ENCODE measurements at places on chromosomes 5 and 9. TPM values are rescaled to one million over a fixed set of nuclear protein-coding genes. Genes with fewer than 3 reads are reported as not detected.

DNA sequence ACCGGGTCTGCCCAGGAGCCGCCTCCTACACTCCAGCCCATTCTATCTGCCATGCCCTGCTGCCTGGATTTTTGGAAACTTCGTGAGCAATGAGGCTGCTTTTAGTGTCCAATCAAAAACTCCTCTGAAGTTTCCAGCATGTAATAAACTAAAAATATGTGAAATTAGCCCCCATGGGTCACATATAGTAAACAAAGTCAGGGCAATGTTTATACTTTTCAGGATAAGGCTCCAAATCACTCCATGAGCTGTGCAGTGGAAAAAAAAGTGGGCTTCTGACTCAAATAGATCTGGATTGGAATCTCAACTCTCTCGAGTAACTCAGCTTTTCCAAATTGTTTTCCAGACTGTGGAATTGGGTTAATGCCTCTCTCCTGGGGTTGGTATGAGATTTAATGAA lies 68.2 kb downstream of the PIK3R1 start:
- DNase-seq: no peak

GRCh38 chr9:93315118-93315517 lies 131.2 kb downstream of the WNK2 start:
- DNase-seq: no peak

GRCh38 chr5:151597749-151598148 lies 6.6 kb upstream of the FAT2 start:
- DNase-seq: no peak

- DNase-seq: no peak
These were observed 725.0 kb downstream of the TLE1 start for GRCh38 chr9:80964374-80964773.

- DNase-seq: no peak
These were observed 20.8 kb downstream of the B4GALT1 start for GRCh38 chr9:33146298-33146697.

DNA sequence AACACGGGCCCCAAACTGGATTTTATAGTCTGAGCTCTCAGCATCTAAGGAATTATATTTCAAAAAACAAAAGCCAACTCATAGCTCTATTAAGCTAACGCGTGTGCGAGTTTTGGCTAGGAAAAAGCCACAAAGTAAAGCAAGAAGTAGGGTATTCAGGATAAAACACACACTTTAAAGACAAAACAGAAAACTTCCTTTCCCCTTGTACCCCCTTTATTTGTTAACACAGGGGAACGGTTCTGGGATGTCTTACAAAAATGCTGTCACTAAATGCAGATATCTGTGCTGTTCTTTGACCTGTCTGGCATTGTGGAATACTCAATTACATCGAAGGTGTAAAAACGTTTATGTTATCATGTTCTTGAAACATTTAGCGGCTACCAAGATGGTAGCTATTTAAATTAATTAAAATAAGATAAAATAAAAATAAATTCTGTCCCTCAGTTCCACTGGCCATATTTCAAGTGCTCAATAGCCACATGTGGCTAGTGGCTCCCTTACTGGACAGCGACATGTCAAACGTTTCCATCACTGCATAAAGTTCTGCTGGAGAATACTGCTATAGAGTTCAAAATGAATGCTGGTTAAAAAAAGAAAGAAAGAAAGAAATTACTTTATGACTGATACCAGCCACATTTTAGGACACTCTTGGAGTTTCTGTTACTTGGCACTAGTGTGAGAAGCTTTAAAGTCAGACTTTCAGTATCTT lies 7.2 kb upstream of the MEF2C start:
- no peak for DNase-seq

DNA sequence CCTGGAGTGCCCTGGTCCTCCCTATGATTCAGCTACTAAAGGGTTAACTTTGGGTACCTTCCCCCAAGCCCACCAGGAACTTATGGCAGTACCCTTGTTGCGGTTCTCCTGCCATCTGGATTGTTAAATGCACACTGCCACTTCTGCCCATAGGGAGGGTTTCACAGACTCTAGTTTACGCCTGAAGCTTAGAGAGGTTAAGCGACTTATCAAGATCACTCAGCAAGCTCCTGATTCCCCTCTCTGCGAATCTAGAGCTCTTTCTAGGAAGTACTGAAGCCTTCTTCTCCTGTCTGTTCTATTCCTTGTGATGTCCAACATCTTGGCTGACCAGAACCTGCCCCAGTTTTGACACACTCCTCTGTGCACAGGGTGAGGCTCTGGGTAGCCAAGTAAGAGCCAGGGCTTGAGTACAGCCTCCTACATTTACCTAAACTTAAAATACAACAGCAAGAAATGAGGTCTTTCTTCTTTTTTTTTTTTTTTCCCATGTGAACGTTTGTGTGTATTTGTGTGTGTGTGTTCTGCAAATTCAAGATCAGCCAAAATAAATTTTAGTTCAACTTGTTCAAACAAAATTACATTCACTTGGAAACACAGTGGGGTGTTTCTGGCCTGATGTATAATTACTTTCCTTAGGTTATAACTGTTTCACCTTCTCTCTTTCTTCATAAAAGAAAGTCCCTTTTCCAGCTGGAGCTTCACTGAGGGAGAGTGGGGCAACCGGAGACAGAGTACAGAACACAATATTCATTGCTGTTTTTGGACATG lies 28.7 kb upstream of the KLF4 start:
- DNase-seq: no peak

- no peak for DNase-seq
These were observed 6.6 kb downstream of the C1QTNF2 start for GRCh38 chr5:160363660-160364395.

DNA sequence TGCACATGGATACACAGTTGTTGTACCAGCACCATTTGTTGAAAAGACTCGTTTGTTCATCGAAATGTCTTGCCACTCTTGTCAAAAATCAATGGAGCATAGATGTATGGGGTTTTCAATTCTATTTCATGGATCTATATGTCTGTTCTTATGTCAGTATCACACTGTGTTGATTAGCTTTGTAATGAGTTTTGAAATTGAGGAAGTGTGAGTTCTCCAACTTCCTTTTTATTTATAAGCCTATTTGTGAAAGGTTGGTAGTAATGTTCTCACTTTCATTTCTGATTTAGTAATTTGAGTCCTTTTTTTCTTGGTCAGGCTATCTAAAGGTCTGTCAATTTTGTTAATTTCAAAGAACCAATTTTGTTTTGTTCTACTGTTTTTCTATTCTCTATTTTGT lies 26.1 kb downstream of the ZNF510 start:
- no peak for DNase-seq

- DNase-seq: peak; percentile 85
These were observed at the start of gene AK1 for GRCh38 chr9:127877566-127877998. Gene AK1 (minus strand): TSS chr9:127877675. CDS start chr9:127874617, 3,058 bp downstream.

DNA sequence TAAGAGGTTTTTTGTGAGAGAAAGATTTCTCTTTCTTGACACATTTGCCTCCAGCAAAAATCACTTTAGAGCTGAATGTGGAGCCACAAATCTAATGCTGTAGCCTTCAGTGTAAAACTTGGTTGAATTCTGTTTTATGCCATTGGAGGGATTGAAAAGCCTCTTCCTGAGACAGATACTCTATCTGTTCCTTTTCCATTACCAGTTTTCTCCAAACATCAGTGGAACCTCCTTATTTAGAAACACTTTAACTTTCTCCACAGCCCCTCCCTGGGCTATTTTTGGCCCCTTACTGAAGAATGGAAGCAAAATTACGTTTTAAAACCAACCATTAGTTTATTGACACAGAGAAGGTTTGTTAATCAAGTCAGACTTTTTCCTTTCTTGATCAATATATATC lies 155.3 kb downstream of the PJA2 start:
- DNase-seq: no peak

Gene TMEM232
- total RNA-seq: 4.3 TPM

Gene PCDHB13
- 5.4 TPM for total RNA-seq

Gene CD14
- 17.1 TPM for total RNA-seq

Gene G3BP1
- 109 TPM for total RNA-seq

Gene ACSL6
- total RNA-seq: 2.4 TPM

Gene SOHLH1
- not detected for total RNA-seq

Gene LTC4S
- total RNA-seq: 10.6 TPM

Gene C9
- not detected for total RNA-seq

Gene TYRP1
- total RNA-seq: 121 TPM

Measured in heart right ventricle (tissue), 16 donors.